Right ventricle myocardium inferior (tissue), 1 donor: ENCODE measurements at places on chromosomes 12 and 14. TPM values are rescaled to one million over a fixed set of nuclear protein-coding genes. Genes with fewer than 3 reads are reported as not detected.

The FAM186B gene
- 0.62 TPM for total RNA-seq

The MYO1H gene
- 0.16 TPM for total RNA-seq

DNA sequence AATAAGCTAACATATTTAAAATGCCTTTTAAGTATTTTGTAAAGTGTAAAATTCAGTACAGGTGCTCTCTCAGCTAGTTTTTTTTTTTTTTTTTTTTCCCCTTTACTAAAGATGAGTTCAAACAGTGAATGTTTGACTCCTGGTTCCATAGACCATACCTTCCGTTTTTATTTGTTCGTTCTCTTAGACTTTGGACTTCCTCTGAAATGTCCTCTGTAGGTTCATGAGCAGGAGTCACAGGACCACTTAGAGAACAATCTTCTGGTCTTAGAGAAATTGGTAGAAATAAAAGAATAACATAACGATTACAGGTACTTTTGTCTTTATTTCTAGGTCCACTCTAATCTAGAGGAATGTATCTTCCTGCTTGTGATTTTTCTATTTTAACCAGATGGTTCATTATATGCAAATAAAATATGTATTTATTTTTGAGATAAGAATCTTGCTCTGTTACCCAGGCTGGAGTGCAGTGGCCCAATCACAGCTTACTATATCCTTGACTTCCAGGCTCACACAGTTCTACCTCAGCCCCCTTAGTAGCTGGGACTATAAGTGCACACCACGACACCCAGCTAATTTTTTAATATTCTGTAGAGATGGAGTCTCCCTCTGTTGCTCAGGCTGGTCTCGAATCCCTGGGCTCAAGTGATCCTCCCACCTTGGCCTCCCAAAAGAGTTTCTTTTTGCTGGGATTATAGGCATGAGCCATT, 25.8 kb downstream of the STYX start:
- no peak for DNase-seq

The POTEM gene
- not detected for total RNA-seq
